EL (cell line): ENCODE measurements at places on chromosomes 4 and X.

DNA sequence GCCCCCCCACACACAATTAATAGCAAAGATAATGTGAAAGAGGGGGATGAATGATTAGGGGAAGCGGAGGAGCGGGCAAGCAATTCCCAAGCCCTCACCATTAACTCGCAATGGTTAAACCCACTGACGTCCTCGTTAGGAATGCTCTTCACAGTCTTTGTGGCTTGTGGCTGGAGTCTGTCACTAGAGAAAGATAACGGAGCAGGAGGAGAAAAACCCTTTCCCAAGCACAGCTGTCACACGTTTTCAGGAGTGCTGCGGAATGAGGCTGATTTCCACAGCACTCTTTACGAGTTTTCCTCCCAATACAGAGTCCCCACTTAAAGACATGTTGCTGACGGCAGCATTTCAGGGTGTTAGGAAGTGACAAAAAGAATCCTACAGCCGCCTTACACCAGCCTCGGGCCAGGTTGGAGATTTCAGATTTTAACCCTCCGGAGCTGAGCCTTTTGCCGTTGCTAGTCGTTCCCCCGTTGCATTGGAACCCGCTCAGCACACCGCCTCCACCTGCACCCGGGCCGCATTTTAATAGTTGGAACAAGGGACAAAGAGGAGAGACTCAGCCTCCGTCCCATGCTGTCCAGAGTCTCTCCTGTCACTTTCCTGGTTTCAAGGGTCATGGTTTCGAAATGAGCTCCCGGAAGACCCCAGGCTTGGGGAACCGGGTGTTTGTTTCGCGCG lies 92.2 kb downstream of the GEMIN8 start:
- DNase-seq = peak; percentile 1

GRCh38 chr4:8261851-8262535 lies 7.6 kb upstream of the HTRA3 start:
- DNase-seq = peak; percentile 42

DNA sequence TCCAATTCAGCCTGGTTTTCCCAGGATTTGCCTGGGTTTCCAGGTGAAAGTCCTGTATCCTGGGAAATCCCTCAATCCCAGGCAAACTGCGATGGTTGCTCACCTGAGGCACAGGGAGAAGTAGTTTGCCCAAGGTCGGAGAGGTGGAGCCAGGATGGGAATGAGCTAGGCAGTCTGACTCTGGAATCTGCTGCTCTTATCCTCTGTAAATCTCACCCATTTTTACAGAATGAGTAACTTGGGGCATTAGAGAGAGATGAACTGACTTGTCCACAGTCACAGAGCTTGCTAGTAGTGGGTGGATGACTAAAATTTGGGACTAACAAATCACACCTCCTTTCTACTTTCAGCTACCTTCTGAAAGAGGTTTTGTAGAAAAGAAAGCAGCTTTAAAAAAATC lies 9.8 kb upstream of the ARX start:
- no peak for DNase-seq

- DNase-seq = no peak
Measured at GRCh38 chr4:153471698-153472093, 5.5 kb downstream of the TMEM131L start.

GRCh38 chr4:38873290-38873944 lies 5.8 kb downstream of the FAM114A1 start:
- DNase-seq = no peak

GRCh38 chr4:37977471-37978247 lies 17.5 kb downstream of the PTTG2 start:
- DNase-seq = peak; percentile 60

DNA sequence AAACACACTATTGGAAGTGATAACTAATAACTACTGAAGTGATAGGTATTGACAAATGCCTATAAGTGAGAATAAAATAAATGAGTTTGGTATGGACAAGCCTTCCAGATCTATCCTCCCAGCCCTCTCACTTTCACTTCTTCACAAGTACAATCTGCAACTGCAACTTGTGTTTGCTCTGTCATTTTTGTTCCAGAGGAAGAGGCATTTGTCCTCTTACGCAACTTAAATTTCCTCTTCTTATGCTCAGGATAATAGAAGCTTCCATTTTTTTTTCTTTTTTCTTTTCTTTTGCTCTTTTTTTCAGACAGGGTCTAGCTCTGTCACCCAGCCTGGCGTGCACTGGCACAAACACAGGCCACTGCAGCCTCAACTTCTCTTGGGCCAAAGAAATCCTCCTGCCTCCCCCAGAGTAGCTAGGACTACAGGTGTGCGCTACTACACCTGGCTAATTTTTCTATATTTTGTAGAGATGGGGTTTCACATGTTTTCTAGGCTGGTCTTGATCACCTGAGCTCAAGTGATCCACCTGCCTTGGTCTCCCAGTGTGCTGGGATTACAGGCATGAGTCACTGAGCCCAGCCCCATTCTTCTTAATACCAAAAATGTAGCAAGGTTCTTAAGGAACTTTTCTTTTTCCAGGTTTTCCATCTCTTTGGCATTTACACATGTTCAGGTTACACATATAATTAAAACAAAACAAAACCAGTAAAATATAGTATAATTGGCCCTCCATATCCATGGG lies 73.1 kb downstream of the PDGFC start:
- DNase-seq = peak; percentile 3
